T-helper 1 cell (primary cell): ENCODE measurements at places on chromosomes 1 and 21.

- DNase-seq: no peak
Measured at GRCh38 chr1:227786673-227787512, 28.6 kb upstream of the PRSS38 start.

GRCh38 chr21:46094401-46095082, 3.4 kb upstream of the COL6A2 start:
- DNase-seq: no peak

DNA sequence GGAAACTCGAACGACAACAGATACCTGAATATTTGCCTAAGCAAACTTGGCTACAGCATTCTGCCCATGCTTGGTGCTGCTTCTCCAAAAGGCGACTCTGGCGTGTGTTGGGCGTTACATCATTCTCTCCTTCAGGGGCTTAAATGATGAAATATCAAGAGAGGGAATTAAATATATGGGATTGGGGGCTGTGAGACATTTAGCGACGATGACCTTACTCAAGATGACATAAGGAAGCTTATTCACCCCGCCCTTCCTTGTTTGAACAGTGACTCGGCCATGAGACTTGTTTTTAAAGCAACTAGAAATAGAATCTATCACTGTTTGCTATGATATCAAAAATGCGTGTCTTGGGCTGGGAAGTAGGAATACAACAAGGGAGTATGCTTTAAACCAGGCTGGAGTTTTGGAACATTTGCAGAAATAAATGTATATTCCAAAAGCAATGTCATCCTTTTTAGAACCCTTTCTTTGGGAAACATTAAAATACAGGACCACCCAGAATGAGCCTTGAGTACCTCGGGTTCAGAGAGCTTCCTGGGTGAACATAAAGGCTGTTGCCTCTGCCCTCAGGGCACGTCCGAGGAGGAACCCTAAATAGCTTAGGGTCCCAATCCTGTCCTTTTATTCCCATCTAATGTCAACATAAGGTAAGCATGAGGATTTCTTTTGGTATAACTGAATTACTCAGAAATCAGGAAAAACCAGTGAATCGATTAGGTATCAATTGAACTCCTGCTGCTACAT, 123.3 kb upstream of the SLC45A1 start:
- DNase-seq: no peak

DNA sequence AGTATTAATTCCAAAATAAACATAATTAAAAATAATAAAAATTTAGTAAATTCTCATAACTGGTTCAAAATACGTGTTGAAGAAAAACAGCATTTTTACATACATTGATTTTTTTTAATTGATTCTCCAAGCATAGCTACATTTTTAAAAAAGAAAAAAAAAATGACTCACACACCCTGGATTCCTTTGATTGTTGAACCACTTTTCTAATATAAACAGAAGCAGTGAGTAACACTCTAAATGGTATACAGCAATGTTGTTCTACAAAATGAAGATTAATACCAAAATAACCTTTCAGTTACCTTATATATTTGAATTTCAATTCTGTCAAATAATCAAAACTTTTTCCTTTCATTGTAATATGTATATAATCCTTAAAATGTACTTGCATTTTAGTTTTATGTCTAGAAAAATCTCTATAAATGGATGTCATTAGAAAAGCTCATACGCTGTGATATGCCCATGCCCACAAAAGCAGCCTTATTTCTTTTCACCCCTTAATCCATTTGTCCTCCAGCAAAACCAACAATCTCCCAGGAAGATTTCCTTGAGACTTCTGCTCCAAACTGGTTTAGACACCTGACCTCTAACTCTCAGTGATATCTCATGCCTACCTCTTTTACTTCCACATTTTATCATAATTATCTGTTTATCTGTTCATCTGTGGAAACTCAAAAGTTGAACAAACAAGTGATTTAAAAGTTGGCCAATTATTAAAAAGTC, 246.4 kb upstream of the NR5A2 start:
- no peak for DNase-seq

- no peak for DNase-seq
Measured at GRCh38 chr1:18069903-18070302, 37.7 kb upstream of the IGSF21 start.

DNA sequence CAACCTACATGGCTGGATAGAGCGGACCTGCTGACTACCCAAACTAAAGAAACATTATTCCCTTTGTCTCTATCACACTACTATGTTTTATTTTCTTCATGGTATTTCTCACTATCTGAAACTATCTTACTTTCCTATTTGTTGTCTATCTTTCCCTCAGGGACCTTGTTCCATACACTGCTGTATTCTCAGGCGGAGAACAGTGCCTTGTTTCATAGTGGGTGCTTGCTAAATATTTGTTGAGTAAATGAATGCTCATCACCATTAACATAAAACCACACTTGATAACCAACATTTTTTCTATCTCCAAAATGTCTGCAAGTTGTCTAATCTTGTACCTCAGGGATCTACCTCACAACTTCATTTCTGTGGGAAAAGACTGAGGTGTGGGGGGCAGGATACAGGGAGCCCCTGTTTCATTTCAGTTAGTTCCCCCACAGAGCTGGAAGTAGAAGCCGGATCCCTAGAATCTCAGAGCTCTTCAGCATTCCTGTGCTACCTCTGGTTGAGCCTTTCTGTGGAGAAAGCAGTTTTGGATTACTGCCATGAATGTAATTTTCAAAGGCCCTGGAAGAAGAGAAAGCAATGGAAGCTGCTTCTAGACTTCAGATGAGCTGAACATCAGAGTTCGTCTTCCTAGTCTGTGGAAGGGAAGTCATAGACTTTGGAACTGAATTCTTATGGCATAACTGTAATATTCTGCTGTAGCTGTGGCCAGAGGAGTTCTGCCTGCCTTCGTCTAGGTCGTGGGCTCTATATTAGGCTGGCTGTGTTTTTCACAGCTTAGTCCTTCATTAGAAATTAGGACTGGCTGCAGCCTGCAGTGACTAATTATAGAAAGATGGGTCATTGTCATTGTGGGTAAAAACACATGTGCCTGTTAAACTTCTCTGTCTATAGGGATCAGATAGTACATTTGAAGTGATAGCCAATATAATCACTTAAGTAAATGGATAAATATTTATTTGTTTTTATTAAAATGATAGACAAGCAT, 293.2 kb upstream of the SGIP1 start:
- DNase-seq: no peak

GRCh38 chr1:111906111-111906510, 83.4 kb downstream of the KCND3 start:
- DNase-seq: no peak

- no peak for DNase-seq
Measured at GRCh38 chr1:111110197-111110899, 29.5 kb downstream of the DRAM2 start.

- no peak for DNase-seq
Measured at GRCh38 chr1:91736715-91737615, 149.0 kb downstream of the TGFBR3 start.

- peak; percentile 29 for DNase-seq
Measured at GRCh38 chr1:181151378-181152326, 63.2 kb downstream of the IER5 start.

GRCh38 chr1:223774134-223774814, 61.9 kb downstream of the CAPN2 start:
- DNase-seq: no peak

- DNase-seq: no peak
Measured at GRCh38 chr1:232468249-232468648, 161.7 kb downstream of the SIPA1L2 start.
